Smooth muscle cell of the umbilical artery (primary cell): ENCODE measurements at places on chromosomes 16 and 17. TPM values are rescaled to one million over a fixed set of nuclear protein-coding genes. Genes with fewer than 3 reads are reported as not detected.

The LPO gene
- 0.59 TPM in 1 of 2 replicates, not detected in the other for total RNA-seq

The MEIOC gene
- under 0.01 and 0.05 TPM in 2 replicates for total RNA-seq

The NR1D1 gene
- total RNA-seq, result 0.89 and 1.7 TPM in 2 replicates

The ABCA10 gene
- 0.69 and 1.8 TPM in 2 replicates for total RNA-seq

The CCDC144A gene
- 8.1 and 9.2 TPM in 2 replicates for total RNA-seq

The SAMD14 gene
- total RNA-seq, result 5.3 and 6.6 TPM in 2 replicates

The SEPTIN1 gene
- total RNA-seq, result 0.37 and 0.59 TPM in 2 replicates

The SPOP gene
- 62.5 and 63.0 TPM in 2 replicates for total RNA-seq

The SPNS2 gene
- 0.37 and 0.89 TPM in 2 replicates for total RNA-seq

The CDH5 gene
- 0.42 and 0.59 TPM in 2 replicates for total RNA-seq

The TMC8 gene
- not detected in 2 replicates for total RNA-seq

The SRL gene
- not detected in 2 replicates for total RNA-seq

The IST1 gene
- 174 and 206 TPM in 2 replicates for total RNA-seq

The IRF8 gene
- total RNA-seq, result not detected in 2 replicates

The TBC1D3 gene
- not detected in 2 replicates for total RNA-seq

The KRTAP9-4 gene
- total RNA-seq, result not detected in 2 replicates

The CRYM gene
- total RNA-seq, result 0.51 TPM in 1 of 2 replicates, not detected in the other

The RRN3 gene
- total RNA-seq, result 38.0 and 53.0 TPM in 2 replicates

The PRPSAP2 gene
- total RNA-seq, result 45.4 and 61.6 TPM in 2 replicates

The EFNB3 gene
- under 0.01 and 0.23 TPM in 2 replicates for total RNA-seq

The BIRC5 gene
- total RNA-seq, result 4.8 and 21.0 TPM in 2 replicates

The PITPNM3 gene
- 0.30 and 0.78 TPM in 2 replicates for total RNA-seq

The ERAL1 gene
- total RNA-seq, result 24.9 and 28.5 TPM in 2 replicates

The SOX15 gene
- 0.30 and 0.32 TPM in 2 replicates for total RNA-seq

The GNAO1 gene
- total RNA-seq, result 0.14 and 0.30 TPM in 2 replicates

The CD300E gene
- not detected in 2 replicates for total RNA-seq

The PRSS27 gene
- 0.30 and 0.42 TPM in 2 replicates for total RNA-seq
